ENCODE measurements at places on chromosomes 13 and 19. TPM values are rescaled to one million over a fixed set of nuclear protein-coding genes. Genes with fewer than 3 reads are reported as not detected.

ATP8A2 gene
- 0.60 TPM for total RNA-seq

LCP1 gene
- 73.8 TPM for total RNA-seq

POLR1G gene
- total RNA-seq: 4.2 TPM

SPRYD7 gene
- total RNA-seq: 10.8 TPM

CYP2S1 gene
- 1.4 TPM for total RNA-seq

ERICH6B gene
- not detected for total RNA-seq

LYPD5 gene
- total RNA-seq: 4.0 TPM

ZGLP1 gene
- total RNA-seq: 1.2 TPM

PLIN5 gene
- total RNA-seq: 2.8 TPM

ZNF835 gene
- total RNA-seq: 1.7 TPM

KANK3 gene
- 11.0 TPM for total RNA-seq

PODNL1 gene
- total RNA-seq: 8.7 TPM

CNFN gene
- 0.52 TPM for total RNA-seq

CCDC8 gene
- 17.7 TPM for total RNA-seq

ZNF547 gene
- 2.4 TPM for total RNA-seq

UBL5 gene
- total RNA-seq: 260 TPM

NEK5 gene
- 0.29 TPM for total RNA-seq

SIRT6 gene
- total RNA-seq: 16.4 TPM

DCT gene
- total RNA-seq: 0.19 TPM

ZNF790 gene
- total RNA-seq: 8.4 TPM

LMTK3 gene
- total RNA-seq: 0.19 TPM

ZNF177 gene
- total RNA-seq: 1.9 TPM

PBX4 gene
- total RNA-seq: 0.93 TPM

GGACT gene
- 4.8 TPM for total RNA-seq

PCP2 gene
- not detected for total RNA-seq

WDR62 gene
- total RNA-seq: 0.71 TPM

TUBA3C gene
- total RNA-seq: not detected

HIF3A gene
- 50.0 TPM for total RNA-seq

All from posterior vena cava (tissue), 2 donors.